Muscle of leg (tissue), 16 donors: ENCODE measurements at places on chromosomes 1 and 21. TPM values are rescaled to one million over a fixed set of nuclear protein-coding genes. Genes with fewer than 3 reads are reported as not detected.

Gene C1QA
- total RNA-seq: 55.0 TPM

Gene ACAP3
- 29.0 TPM for total RNA-seq

Gene DNALI1
- total RNA-seq: 8.2 TPM

Gene GNG4
- total RNA-seq: 0.27 TPM

GRCh38 chr1:58304346-58304975, 242.1 kb downstream of the OMA1 start:
- H3K4me3 ChIP-seq: no peak overlapping the region
- H3K27ac ChIP-seq: no peak overlapping the region
- no peaks in the 10 kb centered on the region for H3K27me3 ChIP-seq
- no peaks in the 10 kb centered on the region for H3K4me1 ChIP-seq

DNA sequence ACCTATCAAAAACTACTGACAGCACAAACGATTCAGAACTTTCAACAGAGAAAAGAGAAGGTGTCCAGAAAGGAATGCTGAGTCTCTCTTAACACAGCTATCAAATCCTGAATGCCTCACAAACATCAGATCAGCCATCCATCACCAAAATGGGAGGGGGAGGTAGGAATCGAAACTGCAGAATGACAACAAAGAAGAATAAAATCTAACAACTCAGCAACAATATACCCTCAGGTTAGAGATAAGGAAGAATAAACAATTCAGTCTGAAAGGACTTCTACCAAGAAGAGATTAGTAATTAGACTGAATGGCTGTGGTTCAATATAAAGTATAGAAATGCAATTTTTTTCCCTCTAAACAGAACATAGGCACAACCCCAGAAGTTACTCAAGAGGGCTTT, 94.4 kb downstream of the RERE start:
- DNase-seq: no peak
- no peaks in the 10 kb centered on the region for H3K36me3 ChIP-seq
- H3K27me3 ChIP-seq: no peaks in the 10 kb centered on the region
- H3K4me1 ChIP-seq: peaks cover 5% of the 10 kb centered on the region
- no peak overlapping the region for H3K4me3 ChIP-seq
- H3K27ac ChIP-seq: no peak overlapping the region

- H3K4me1 ChIP-seq: peaks cover 2% of the 10 kb centered on the region
- H3K4me3 ChIP-seq: no peak overlapping the region
- no peaks in the 10 kb centered on the region for H3K27me3 ChIP-seq
- H3K36me3 ChIP-seq: no peaks in the 10 kb centered on the region
- H3K27ac ChIP-seq: no peak overlapping the region
Measured at GRCh38 chr1:114310695-114311271, 157.1 kb upstream of the SYT6 start.

DNA sequence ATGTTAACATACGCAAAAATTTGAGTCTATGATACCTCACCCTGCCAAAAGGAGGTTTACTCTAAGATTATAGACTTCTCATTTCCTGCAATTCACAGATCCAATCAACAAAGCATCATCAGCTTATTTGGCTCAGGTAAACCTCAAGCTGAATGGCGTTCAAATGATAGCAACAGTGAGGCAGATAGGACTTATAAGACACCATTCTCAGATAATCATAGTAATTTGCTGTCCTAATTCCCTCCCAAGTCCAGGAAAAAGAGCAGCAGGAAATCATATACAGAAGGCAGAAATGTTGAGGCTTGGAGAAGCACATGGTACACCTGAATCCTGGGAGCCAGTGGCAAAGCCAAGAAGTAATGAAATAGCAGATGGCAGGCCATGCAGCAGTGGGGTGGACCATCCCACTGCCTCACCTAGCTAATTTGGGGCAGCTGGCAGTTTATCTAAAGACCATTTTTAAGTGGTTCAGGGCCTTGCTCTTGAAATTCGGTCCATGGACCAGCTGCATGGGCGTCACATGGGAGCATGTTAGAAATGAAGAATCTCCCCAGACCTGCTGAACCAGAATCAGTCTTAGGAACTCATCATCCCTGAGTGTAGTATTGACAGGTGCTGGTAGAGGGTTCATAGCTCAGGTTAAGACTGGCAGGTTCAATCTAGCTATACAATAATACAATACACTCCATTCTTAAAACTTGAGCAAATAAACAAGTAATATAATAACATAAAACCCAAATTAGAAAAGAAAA, 57.7 kb downstream of the ASTN1 start:
- no peak overlapping the region for H3K27ac ChIP-seq
- no peaks in the 10 kb centered on the region for H3K4me1 ChIP-seq
- H3K4me3 ChIP-seq: no peak overlapping the region
- peak; percentile 1 for DNase-seq
